Activated naive CD8-positive, alpha-beta T cell treated with anti-CD3 and anti-CD28 coated beads, Interleukin-2, amount 50 U/mL, for 24 hours (primary cell): ENCODE measurements at places on chromosomes 2 and 18.

GRCh38 chr2:120079647-120080046, 66.8 kb downstream of the EPB41L5 start:
- DNase-seq, result no peak

DNA sequence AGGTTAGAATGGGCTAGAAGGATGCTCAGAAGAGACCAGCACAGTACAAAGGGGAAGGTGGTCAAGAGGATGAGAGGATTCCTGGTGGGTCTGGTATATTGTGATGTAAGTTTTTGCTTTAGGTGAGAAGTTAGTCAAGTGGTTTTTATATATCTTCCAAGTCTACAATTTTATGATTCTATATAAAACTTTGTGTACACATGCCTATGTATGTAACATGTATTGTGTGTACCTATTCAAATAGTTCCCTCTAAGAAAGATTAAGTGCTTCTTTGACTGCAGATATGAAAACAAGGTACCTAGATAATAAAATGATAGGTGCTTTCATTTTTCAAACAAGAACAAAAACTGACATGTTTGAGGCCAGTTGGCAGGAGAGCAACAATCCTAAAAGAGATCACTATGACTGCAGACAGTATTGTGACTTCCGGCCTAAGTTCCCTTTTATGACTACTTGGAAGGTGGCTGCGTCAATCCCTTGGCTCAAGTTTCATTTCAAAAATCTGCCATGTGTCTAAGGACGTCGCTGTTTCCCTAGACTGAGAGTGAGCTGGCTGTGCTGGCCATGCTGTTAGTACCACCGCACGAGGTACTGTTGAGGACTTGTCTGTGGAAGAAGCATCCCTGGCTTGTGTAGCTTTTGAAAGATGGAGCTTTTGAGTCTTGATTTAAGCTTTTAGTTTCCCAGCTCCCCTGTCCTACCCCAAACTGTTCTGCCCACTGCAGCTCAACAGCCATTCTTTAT, 123.1 kb downstream of the PRPF40A start:
- peak; percentile 3 for DNase-seq

GRCh38 chr18:505483-506122, 5.1 kb upstream of the COLEC12 start:
- DNase-seq, result no peak

- no peak for DNase-seq
These were observed 56.6 kb upstream of the UGP2 start for GRCh38 chr2:63785096-63785495.

- no peak for DNase-seq
These were observed 784.6 kb upstream of the ZEB2 start for GRCh38 chr2:145304501-145304900.

DNA sequence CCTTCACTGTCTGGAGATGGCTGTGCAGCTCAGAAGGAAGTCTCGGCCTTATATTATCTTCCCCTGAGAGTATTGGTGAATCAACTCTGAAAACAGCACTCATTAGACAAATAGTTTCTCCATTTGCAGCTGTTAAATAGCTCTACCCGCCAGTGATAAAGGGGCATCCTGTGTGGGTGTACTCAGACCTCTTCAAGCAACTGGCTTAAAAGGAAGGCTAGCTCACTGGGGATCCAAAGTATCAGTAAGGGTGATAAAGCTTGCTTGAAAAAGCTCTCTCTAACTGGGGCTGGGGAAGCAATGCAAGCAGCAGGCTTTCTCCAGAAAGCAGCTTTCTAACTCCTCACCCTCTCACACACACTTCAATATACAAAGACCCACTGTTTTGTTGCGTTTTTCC, 64.9 kb upstream of the PSMD14 start:
- no peak for DNase-seq

DNA sequence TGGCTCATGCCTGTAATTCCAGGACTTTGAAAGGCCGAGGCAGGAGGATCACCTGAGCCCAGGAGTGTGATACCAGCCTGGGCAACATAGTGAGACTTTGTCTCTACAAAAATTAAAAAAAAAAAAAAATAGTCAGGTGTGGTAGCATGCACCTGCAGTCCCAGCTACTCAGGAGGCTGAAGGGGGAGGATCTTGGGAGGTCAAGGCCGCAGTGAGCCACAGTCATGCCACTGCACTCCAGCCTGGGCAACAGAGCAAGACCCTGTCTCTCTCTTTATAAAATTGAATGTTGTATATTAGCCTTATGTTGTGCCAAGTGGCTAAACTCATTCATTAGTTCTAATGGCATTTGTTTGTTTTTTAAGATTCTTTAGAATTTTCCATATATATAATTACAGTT, 207.7 kb upstream of the COPS8 start:
- no peak for DNase-seq

DNA sequence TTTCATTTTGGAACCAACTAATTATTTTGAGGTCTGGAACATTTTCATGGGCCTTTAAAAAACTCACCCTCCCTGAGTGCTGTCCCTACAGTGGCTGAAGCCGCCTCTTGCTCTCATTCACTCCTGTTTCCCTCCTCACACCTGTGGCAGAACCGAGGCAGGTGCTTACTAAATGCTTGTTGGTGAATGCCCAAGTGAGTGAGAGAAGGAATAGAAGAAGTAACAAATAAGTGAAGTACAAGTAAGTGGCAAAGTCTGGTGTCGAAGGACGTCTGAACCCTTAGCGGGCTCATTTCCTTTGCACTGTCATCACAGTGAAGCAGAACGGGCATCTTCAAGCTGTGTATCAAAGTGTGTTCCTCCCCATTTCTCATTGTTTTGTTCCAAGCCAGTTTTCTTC, 135.2 kb downstream of the RHBDD1 start:
- DNase-seq, result no peak

DNA sequence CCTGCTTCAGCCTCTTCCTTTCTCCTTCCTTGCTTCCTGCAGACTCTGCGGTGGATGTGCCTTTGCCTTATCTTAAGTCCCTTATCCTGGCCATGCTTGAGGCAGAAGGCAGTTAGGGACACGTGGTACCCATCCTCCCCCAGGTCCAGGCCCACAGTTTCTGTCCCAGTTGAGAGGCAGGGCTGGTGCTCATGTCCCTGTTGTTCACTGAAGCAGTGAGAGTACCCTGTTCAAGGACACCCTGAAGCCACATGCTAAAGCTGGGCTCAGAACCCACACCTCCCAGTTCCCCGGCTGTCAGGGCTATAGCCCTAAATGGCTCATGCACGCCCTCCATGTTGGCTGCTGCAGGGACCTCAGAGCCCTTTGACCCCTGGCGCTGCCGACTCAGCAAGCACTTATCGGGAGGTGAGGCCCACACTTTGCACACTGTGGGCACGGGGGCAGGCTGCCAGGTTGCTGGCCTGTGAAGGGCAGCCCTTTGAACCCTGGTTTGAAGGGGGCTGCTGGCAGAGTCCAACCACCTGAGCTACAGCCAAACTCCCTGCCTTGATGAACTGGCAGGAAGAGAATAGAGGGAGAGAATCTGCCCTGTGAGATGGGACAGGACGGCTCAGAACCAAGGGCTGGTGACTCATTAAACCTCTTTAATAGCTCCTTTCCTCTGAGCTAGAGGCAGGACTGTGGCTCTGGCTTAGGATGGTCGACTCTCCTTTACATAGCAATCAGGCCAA, 6.3 kb downstream of the KHK start:
- DNase-seq, result no peak

- DNase-seq, result no peak
These were observed 12.5 kb upstream of the GEMIN6 start for GRCh38 chr2:38765551-38765950.

- no peak for DNase-seq
These were observed 48.2 kb upstream of the PPM1B start for GRCh38 chr2:44120428-44120827.

DNA sequence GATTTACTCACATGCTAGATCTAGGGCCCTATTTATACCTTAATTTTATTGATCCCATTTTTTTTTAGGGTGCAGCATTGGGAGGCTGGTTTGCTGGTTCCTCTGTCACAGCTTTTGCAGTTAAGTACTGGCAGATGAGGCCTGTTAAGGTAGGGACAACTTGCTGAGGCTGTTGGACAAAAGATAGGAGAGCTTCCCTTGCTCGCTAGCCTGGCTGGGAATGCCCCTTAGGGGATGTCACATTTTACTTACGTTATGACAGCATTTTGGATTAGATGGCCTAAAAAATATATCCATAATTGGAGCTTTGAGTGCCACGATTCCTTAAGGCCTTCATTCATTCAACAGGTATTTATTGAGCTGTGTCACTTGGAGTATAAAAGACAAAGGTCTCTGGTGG, 8.2 kb downstream of the LGALSL start:
- no peak for DNase-seq

- no peak for DNase-seq
These were observed 143.3 kb upstream of the ITGA4 start for GRCh38 chr2:181313845-181314244.

GRCh38 chr18:23189768-23190661, 54.7 kb downstream of the CABLES1 start:
- no peak for DNase-seq

GRCh38 chr2:44836174-44836573, 105.3 kb upstream of the SIX3 start:
- peak; percentile 38 for DNase-seq

GRCh38 chr18:31382107-31382506, 5.5 kb downstream of the DSG4 start:
- no peak for DNase-seq

GRCh38 chr2:230174466-230174865, 45.3 kb downstream of the SP110 start:
- DNase-seq, result no peak

GRCh38 chr2:181106229-181106628, 125.8 kb downstream of the UBE2E3 start:
- DNase-seq, result no peak

DNA sequence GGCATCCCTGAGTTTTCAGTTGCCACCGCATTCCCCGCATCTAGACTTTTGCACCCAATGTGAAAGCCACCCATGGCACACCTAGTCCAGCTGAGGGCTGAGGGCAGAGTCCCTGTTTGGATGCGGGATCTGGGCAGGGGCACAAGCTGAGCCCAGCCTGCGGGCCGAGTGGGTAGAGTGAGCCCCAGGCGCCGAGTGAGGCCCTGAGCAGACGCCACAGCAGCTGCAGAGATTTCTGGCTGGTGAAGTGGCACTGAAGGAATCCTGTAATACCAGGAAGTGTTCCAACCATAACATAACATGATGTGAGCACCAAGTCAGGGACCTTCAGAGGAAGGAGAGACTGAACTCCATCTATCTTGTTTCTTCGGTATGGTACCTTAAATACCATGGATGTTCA, 27.7 kb upstream of the FRZB start:
- no peak for DNase-seq

DNA sequence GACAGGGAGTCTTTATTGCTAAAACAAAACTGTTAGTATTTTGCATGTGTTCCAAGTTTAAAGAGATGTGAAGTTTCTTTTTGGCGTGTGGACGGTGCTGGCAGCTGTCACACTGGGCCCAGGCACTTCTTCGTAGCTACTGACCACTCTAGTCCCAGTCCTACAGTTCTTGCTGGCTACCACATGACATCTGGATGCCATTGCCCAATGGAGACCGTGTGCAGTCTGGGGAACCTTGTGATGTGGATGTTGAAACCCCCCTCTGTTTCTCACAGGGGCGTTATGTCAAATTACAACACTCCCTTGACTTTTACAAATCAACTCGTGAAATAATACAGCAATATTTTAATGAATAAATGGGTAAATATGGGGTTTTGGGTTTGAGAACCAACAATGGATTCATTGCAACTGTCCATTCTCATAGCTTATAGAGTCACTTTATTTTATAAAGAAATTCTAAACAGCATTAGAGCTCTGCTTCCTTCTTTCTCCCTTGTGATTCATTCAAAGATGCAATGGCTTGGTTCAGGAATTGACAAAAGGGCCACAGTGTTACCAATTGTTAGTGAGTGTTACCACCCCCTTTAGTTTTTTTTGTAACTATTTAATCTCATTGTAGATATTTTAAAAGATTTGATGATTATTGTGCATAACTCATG, 1.2 kb downstream of the GPD2 start:
- no peak for DNase-seq

GRCh38 chr2:25618676-25619075, 54.7 kb downstream of the DTNB start:
- no peak for DNase-seq

GRCh38 chr18:78719821-78720220, 259.8 kb upstream of the SALL3 start:
- no peak for DNase-seq

DNA sequence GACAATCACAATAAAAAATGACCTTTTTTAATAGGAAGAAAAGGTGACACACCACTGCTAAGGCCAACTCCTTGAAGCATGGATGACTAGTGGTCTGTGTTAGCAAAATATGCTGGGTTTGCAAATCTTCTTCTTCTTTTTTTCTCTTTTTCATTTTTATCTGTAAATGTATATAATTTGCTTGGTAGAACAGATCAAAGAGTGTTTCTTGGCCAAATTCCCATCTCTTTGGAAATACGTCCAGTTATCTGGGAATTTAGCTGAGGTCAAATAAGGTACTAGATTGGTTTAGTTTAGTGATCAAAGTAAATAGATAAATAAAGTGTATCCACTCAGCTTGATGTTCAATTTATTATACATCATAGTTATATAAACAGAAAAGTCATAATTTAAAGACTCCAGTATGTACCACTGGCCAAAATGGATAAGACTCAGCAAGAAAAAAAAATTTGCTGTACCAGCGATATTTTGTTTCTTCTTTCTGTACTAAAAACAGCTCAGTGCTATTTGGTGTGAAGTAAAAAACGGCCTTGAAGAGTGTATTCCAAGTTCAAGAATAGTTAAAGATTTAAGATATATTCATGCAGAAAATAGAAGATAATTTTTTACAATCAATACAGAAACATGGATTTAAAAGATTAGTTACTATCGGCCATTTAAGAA, 738.6 kb upstream of the PIK3C3 start:
- no peak for DNase-seq

DNA sequence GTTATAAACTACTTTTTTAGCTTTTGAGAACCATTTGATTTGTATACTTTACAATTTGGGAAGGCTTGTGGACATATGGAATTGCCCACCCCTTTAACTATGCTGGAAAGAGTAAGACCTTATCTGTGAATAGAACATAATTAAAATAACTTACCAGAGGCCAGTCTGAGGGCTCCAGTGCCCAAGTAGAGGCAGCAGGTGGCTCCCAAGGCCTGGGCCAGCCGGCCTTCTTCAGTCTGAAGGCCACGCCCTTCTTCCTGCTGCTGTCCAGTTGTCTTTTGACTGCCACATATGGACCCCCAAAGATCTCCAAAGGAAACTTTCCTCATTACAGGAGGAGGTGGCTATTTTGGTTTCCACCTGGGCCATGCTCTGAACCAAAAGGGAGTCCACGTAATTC, 12.0 kb upstream of the IL18RAP start:
- DNase-seq, result no peak

GRCh38 chr2:234917211-234917975, 34.4 kb upstream of the SH3BP4 start:
- no peak for DNase-seq
